ENCODE measurements at places on chromosomes 2 and 18. TPM values are rescaled to one million over a fixed set of nuclear protein-coding genes. Genes with fewer than 3 reads are reported as not detected.

Gene DHRS9
- total RNA-seq: 8.5 TPM

Gene FZD7
- 11.1 TPM for total RNA-seq

Gene DPP4
- total RNA-seq: 105 TPM

Gene SIX3
- not detected for total RNA-seq

Gene TCF23
- total RNA-seq: 0.50 TPM

Gene TCF4
- total RNA-seq: 102 TPM

Gene MATN3
- 9.1 TPM for total RNA-seq

Gene KCNG3
- total RNA-seq: 0.70 TPM

Gene CCDC74B
- total RNA-seq: 1.1 TPM

Gene HOXD10
- total RNA-seq: not detected

Gene REG1B
- total RNA-seq: not detected

Gene OBSL1
- total RNA-seq: 43.4 TPM

Gene RNF152
- 11.0 TPM for total RNA-seq

Gene UGT1A4
- total RNA-seq: not detected

Gene SNORC
- total RNA-seq: 2.2 TPM

Gene PDE1A
- total RNA-seq: 4.6 TPM

Gene MPV17
- 103 TPM for total RNA-seq

DNA sequence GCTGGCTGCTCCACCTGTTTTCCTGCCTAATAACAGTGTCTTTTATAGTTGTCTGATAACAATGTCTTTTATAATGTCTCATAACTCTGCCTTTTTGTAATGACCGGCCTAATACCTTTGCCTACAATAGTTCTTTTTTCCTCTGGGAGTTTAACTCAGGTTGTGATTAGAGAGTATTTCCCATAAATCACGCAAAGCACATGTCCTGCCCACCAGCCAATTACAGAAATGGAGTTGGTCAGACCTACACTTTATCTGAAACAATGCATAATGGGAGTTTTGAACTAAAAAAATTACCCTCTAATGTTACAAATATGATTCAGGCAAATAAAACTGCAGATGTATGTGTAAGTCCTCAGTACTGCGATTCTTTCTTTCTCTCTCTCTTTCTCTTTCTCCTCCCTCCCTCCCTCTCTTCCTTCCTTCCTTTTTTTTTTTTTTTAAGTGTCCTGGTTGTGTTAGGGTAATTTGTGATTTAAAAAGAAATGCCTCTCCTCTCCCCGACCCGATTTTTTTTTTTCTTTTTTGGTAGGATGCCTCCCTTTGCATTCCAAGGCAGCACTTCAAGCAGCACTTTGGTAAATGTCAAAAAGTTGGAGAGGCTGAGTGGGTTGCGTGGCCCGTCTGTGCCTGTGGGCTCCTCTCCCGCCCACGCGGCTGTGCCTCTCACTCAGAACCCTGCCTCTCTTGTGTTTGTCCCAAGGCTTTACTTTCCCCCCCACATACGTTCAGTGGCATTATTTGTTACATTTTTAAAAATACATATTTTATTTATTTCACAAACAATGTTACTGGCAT lies 147.3 kb downstream of the AGAP1 start:
- no peak for DNase-seq

DNA sequence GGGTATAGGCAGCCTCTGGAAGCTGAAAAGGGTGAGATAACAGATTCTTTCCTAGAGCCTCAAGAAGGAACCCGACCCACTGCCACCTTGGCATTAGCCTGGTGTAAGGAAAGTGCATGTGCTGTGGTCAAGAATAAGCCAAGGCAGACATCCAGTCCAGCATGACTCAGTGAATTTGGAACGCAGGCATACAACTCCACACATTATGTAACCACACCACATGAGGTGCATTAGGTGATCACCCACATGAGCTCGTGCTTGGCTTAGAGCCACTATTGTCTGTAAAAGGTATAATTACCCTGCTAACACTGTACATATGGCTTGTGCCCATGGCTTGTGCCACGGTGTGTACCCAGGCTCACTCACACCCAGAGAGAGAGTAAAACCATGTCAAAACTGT lies 583.7 kb upstream of the HNMT start:
- no peak for DNase-seq

DNA sequence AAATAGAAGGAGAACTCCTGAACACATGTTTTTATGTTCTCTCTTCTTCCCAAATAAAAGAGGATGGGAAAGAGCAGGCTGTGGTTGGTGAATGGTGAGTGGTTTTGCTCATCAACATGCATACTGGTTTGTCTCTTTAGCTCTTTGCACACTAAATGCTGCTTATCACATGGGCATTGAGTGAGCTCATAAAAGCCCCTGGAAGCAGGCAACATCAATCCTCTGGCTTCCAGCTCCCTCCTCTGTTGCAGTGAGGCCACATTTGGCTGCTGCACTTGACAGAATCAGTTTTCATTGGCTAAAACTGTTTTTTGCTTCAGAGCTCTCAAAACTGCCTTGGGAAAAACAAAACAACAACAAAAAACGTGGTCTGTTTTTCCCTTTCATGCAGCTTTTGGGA lies 1308.2 kb upstream of the NRXN1 start:
- DNase-seq: no peak

GRCh38 chr2:46873604-46874068 lies 42.0 kb downstream of the MCFD2 start:
- no peak for DNase-seq

DNA sequence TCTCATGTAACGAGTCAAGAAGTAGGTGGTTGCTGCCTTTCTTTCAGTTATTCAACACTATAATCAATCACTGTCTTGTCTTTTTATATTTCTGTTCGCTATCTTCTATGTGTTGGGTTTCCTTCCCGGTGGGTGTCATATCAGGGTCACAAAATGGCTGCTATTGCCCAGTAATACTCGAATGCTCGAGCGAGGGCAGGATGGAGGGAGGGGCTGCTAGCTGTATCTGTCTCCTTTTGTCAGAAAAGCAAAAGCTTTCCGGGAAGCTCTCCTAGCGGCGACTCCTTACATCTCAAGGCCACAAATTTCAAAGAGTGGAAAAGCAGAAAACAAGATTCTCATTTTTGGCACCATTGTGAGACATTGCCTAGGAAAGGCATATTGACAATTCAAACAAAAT lies 16.4 kb upstream of the GALNT3 start:
- DNase-seq: no peak

DNA sequence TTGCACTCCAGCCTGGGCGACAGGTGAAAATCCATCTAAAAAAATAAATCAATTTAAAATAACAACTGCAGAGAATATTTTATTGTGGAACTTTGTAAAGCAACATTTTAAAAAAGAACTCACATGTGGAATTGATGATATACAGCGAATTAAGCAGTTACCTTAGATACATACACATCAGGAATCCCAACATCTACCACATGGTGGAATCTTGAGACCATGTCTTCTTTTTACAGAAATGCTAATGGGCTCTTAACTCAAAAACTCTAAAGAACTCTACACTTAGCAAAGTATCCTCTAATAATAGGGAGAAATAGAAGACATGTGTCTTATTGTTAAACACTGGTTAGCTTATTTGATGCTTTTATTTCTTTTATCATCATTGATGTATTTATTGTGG lies 373.6 kb downstream of the CDH7 start:
- no peak for DNase-seq

GRCh38 chr2:176091329-176092258 lies 927 bp upstream of the HOXD13 start:
- no peak for DNase-seq

DNA sequence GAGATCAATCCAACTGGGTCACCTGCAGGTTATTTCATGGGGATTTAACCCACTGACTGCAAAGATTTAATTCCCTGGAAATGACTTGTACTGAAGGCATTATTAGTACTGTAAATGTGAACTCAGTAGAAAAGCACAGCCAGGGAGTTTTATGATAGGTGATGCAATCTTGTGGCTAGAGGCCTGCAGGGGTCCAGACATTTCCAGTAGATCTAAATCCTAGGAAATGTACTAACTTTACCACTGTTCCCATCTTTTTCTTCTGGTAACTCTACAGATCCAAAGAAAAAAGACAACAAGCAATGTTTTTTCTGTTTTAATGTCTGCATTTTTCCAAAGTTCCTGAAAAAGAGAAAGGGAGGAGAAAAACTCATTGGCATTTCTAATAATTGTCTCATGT lies 500.1 kb downstream of the ARHGAP15 start:
- DNase-seq: no peak

GRCh38 chr2:131045286-131046027 lies 47.8 kb downstream of the FAM168B start:
- DNase-seq: no peak

- DNase-seq: no peak
Observed at GRCh38 chr18:35368595-35368994, 8.5 kb downstream of the ZNF396 start.

- DNase-seq: no peak
Observed at GRCh38 chr2:17580319-17580715, 39.8 kb downstream of the VSNL1 start.

DNA sequence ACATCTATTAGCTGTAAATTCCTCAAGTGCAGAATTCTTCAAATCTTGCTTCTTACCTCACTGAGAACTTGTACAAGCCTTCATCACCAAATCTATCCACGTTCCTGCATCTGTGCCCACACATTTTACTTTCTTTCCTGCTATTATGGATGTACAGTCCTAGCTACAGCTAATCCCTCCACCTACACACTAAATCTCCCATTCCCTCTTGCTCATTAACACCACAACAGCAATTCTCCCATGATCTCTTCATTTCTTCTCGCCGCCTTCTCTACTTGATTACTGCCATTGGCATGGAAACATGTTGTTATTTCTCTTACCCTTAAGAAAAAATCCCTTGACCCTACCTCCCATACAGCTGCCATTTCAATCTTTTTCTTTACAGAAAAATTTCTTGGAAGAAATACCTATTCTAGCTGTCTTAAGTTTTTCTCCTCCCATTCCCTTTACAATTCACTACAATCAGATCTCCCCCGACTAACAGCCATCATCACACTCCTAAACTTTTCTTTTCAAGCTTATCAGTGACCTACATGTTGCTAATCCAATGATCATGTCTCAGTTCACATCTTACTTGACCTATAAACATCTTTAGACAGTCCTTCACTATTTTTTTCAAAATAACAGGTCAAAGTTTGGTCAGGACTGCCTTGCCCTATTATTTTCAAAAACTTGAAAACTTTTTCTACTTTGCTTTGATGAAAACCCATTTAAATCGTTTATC lies 41.0 kb downstream of the ROCK2 start:
- no peak for DNase-seq

DNA sequence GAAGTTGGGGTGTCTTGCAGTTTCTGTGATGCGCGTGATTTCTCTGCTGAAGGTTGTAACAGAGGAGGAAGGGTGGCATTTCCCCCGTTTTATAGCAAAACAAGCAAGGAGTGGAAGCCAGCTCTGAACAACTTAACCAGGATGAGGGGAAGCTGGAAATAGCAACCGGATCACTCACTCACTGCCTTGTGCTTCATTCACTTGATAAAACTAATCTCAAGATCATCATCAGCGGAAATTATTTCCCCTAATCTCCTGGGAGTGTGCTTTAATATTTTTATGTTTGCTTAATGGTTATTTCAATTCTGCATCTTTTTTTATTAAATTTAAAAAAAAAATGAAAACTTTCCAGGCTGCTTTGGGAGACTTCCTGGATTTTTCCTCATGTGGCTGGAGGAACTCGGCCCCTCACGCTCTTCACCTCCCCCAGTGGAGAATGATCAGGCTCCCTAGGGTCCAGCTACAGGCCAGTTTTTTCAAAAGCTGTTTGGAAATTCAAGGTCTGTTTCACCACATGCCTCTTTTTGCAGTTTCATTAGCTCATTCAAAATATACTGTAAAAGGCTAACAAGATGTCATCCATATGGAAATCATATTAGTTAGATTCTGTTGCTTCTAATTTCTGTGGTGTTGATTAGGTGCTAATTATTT lies 31.7 kb downstream of the CABLES1 start:
- no peak for DNase-seq

DNA sequence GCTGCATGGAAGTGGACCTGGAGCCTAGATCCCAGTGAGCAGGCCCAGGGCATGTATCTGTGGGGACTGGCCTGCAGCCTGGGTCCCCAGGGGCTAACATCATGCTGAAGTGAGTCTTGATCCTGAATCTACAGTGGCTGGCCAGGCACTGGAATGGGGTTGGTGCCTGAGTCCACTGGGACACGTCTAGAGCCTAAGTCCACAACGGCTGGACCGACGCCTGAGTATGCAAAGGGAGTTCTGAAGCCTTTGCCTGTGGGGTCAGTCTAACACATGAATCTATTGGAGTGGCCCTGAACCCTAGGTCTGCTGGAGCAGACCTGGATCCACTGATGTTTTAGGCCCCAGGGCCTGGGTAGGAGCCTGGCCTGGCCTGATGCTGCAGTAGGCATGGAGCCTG lies 665.5 kb downstream of the DCDC2C start:
- DNase-seq: no peak

DNA sequence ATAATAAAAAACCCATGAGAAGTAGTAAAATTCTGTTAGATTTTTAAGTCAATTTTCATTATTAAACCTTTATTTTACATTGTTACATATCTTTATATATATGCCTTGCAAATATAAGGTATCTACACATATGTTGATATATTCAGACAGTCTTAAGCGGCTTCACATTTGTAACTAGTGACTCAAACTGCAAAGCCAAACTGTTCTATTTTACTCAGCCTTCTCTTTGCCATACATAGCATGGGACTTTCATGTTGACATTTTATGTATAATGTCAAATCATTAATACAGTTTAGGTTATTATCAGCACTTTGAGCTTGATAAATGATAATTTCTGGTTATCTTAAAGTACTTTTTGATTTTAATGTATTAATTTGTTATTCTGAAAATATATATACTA lies 125.0 kb upstream of the WDSUB1 start:
- no peak for DNase-seq

DNA sequence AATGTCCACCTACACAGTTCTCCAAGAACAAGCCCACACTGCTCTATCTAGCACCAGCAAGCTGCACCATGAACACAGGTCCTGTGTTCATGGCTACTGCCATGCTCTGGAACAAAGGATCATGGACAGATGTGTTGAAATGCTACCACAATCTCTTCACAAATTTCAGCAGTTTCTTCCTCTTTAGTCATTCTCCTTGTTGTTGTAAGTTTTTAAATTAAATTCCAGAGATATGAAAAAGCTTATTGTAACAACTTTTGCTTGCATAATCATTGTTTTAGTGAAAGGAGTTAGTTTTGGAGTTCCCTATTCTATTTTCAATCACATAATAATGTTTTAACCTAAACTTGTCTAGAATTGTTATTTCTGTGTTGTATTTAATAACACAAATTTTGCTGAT lies 17.2 kb upstream of the NAPG start:
- no peak for DNase-seq

DNA sequence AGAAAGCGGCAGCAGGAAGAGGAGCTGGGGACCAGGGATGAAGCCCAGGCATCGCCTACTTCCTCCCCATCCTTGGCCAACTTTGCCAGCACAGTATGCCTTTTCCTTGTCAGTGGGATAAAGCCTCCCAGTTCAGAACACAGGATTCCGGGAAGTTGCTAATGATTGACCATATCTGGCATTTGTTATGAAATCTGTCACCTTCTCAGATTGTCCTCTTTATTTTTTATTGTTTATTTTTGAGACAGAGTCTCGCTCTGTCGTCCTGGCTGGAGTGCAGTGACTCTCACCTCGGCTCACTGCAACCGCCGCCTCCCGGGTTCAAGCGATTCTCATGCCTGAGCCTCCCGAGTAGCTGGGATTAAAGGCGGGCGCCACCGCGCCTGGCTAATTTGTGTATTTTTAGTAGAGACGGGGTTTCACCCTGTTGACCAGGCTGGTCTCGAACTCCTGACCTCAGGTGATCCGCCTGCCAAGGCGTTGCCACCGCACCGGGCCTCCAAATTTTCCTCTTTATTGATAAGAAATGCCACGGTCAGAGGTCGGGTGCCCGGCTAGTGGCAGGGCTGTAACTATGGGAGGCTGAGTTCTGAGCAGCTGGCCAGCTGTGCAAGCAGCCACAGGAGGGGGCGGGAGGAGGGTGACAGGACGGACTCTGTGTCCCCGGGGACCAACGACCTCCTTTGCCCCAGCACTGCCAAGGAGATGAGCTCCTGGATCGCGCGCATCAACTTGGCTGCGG lies 24.4 kb downstream of the PSD4 start:
- DNase-seq: no peak
